ENCODE measurements at places on chromosomes 7 and 10.

DNA sequence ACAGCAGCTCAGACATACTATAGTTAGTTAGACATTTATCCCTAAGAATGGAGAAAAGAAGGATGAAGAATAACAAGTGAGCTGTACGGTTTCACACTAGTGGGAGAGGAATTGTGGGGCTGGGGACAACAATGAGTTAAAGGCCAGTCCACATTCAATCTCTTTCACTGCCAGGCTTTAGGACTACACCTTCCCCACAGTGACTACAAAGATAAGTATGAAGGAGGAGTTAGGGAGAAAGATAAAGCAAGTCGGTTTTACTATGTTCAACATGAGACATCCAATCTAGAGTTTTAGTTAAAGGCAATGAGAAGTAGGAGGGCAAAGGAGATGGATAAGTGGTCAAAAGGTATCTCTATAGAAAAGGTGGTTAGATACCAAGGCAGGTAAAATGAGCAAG is 16.3 kb downstream of the ARHGAP12 start:
- no peak for DNase-seq

GRCh38 chr10:11447586-11447985 is 163.9 kb downstream of the USP6NL start:
- DNase-seq, result no peak

- DNase-seq, result no peak
Observed at GRCh38 chr7:98807068-98808048, 62.5 kb downstream of the TMEM130 start.

DNA sequence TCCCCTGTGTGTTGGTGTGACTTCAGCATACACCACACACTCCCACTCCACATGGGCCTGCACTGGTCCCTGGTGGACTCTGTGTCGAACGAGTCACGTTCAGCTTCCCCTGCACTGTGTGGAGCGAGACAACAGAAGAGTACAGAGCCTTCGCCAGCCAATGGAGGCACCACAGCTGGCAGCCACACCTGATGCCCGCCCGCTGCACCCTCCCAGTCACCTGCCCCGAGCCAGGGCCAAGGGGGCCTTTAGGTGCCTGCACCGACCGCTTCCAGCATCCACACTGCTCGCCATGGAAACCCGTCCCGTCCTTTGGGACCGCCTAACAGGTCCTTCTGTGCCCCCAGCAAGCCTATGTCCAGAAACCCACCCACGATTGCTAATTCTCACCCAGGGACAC is 9.2 kb downstream of the FOXL3 start:
- DNase-seq, result no peak

DNA sequence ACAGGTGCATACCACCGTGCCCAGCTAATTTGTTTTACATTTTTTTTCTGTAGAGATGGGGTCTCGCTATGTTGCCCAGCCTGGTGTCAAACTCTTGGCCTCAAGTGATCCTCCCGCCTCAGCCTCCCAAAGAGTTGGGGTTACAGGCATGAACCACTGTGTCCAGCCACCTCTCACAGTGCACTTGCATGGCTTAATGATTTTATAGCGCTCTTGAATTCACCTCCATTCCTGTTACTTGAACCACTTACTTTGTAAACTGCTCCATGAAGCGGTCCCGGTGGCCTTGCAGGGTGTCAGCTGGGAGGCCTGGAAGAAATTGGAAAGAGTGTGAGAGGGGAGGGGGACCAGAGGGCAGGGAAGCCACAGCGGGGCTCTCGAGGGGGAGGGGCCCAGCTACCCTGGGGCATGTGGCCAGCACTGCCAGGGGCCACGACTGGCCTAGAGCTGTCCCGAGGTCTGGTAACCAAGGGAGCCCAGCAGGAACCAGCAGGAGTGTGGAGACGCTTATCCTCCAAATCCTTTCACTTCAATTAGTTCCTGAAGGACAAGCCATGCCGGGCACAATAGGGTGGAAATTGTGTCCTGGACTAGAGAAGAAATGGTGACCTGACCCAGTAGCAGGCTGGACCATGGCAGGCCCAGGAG is 76.0 kb downstream of the SPDYE5 start:
- peak; percentile 8 for DNase-seq

DNA sequence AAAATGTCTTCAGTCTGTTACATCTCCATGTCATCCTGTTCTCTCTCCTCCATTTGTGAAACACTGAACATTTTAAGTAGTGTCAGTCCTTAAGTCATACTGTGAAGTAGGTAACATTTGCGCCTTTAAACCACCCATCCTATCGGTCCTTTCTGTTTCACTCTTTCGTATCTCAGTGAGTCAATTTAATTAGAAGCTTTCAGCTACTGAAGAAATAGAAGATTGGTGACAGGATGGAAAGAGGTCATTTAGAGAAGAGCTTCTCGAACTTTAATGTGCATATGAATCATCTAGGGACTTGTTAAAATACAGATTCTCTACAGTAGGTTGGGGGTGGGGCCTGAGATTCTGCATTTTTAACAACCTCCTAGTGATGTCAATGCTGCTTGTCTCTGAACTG is 113.4 kb downstream of the SRI start:
- DNase-seq, result no peak

GRCh38 chr10:29575098-29575455 is 59.7 kb downstream of the SVIL start:
- no peak for DNase-seq

DNA sequence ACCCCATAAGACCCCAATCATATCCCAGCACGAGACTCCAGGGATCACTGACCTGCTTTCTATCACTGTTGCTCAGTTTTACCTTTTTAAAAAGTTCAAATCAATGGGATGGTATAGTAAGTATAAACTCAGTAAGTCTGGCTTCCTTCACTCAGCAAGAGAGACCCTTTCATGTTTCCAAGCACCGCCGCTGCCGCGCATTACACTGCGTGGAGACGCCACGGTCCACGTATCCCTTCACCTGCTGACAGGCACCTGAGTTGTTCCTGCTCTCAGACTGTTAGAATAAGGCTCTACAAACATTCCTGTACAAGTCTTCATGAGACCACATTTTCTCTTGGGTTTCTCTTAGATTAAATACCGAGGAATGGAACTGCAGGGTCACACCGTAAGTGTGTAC is 28.3 kb downstream of the MAD1L1 start:
- DNase-seq, result no peak

GRCh38 chr7:74372511-74373111 is 81.1 kb upstream of the GTF2IRD1 start:
- DNase-seq, result peak; percentile 25

DNA sequence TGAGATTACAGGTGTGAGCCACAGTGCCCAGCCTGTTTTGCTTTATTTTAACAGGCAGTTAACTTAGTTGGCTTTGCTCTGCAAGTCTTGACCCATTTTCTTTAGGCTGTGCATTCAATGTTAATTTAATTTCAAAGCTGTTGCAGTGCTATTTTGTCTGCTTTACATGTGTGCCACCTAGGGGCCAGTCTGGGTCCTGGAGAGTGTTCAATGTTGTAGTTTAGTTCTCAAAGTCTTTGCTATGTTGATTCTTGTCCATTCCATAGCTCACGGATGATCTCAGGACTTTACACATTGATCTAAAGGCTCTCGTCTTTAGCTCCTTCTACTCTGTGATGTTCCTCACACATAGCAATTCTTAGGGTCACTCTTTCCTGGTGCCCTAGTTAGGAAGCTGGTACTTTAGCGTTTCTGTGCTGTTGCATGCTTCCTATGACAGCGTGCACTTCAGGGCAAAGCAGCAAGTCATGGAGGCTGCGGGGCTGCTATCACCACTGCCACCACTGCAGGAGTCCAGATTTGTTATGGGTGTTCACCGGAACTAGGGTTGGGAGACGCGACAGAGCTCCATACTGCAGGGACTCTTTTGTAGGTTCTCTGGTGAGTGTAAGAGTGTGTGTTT is 16.4 kb upstream of the ABCA13 start:
- DNase-seq, result peak; percentile 44

DNA sequence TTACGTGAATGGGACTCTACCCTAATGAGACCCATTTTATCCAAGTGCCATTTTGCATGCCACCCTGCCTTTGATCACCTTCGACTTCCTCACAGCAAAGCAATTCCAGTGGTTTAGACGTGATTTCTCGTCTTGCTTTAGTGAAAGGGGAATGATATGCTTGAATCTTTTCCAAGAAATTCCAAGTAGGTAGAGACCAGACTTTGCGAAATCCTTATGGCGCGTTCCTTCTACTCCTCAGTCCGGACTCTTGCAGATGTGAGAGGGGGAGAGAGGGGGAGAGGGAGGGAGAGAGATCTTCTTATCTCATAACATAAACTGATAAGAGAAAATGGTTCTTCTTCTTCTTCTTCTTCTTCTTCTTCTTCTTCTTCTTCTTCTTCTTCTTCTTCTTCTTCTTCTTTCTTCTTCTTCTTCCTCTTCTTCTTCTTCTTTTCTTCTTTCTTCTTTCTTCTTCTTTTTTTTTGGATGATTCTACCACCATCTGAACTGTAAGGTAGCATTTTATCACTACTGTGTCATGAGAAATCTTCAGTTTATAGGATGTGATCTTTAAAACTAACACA is 883 bp downstream of the SPAG6 start:
- no peak for DNase-seq

GRCh38 chr7:24580283-24580946 is 7.2 kb downstream of the PALS2 start:
- no peak for DNase-seq

GRCh38 chr10:42950606-42951485 is 126.0 kb upstream of the RET start:
- DNase-seq, result peak; percentile 2

DNA sequence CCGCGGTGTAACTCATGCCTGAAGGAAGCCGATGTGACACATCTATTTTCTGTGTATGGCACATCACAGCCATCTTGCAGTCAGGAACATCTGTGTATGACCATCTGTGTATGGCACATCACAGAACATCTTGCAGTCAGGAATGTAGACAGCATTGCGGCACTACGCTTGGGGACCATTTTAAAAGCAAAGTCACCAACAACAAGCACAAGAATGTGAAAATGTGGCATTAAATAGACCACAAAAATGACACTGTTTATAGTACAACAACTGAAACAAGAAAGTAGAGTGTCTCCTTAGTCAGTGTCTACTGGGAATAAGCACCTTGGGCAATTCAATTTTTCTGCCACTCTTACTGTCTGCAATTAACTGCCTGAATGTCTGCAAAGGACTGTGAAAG is 124.4 kb downstream of the HGF start:
- no peak for DNase-seq

GRCh38 chr10:85510682-85511081 is 855.9 kb downstream of the GRID1 start:
- no peak for DNase-seq

GRCh38 chr10:96415891-96416554 is 57.2 kb upstream of the OPALIN start:
- no peak for DNase-seq

- no peak for DNase-seq
Observed at GRCh38 chr10:4770801-4771553, 55.0 kb upstream of the AKR1E2 start.

- DNase-seq, result no peak
Observed at GRCh38 chr10:27446091-27446918, 57.8 kb upstream of the RAB18 start.

DNA sequence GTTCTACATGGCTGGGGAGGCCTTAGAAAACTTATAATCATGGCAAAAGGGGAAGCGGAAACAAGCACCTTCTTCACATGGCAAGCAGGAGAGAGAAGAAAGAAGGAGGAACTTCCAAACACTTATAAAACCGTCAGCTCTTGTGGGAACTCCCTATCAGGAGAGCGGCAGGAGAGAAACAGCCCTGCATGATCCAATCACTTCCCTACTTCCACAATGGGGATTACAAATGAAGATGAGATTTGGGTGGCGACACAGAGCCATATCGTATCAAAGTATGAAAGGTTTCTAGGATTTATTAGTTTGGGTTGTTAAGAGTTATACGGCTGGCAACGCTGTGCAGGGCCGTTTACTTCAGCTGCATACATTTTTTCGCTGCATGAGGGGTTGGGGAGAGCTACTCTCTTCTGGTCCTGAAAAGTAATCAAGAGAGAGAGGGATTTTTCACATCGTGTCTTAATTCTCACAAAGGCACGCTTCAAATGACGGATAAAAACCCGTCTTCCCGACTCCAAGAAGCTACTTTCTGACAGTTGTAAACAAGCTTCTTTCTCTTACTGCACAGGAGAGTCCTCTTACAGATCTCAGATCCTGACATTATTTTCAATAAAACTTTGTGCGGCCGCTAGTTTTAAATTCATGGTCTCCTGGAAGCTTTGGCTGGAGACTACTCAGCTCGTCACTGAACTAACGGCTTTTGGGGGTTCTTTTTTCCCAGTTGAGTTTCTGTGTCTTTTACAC is 751 bp upstream of the GTPBP10 start:
- peak; percentile 29 for DNase-seq

DNA sequence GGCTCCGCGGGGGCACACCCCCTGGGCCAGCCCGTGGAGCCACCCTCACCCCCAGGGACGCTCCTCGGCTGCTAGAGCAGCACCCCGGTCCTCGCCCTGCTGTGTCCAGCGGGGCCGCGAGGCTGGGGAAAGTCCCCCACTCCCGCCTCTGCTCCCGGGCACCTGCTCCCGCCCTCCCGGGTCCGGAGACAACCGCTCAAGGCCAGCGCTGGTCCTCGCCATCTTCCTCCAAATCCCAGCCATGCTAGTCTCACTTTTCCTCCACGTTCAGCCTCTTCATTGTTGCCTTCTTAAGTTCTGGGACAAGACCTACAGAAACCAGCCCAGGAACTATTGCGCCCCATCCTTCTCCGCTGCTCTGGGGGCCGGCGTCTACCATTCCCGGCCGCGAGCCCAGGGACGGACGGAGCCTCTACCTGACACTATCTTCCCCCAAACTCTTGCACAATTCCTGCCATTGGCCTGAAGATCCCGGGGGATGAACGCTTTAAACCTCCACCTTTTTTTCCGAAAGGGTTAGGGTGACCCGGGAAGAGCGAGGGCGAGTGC is 4.8 kb upstream of the KCP start:
- no peak for DNase-seq

DNA sequence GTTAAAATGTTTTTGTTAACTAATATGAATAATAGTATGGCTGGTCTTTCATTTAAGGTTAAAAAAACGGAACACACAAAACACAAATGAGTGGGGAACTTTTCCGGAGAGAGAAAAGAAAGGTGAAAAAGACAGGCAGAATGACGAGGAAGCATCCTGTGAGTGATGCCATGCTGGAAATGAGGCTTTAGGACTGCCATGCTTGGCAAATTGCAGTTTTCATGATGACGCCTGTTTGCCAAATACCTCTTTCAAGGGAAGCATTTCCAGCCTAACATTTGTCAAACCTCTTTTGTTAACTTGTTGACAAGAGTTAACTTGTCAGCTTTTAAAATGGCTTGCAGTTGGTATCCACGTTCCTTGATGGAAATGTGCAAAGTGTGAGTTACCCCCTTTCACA is 127.5 kb downstream of the RSU1 start:
- no peak for DNase-seq

GRCh38 chr7:22482503-22482902 is 17.5 kb downstream of the STEAP1B start:
- DNase-seq, result no peak

GRCh38 chr10:74055383-74056049 is 57.6 kb downstream of the VCL start:
- no peak for DNase-seq

- DNase-seq, result no peak
Observed at GRCh38 chr10:84196083-84196482, 1.7 kb downstream of the CDHR1 start.

All from ELF-1 (cell line).